ENCODE measurements at places on chromosomes 12 and 14.

- DNase-seq, result no peak
Measured at GRCh38 chr12:70985850-70986249, 65.3 kb upstream of the PTPRR start.

- DNase-seq, result no peak
Measured at GRCh38 chr14:97730706-97731105, 933.5 kb downstream of the VRK1 start.

DNA sequence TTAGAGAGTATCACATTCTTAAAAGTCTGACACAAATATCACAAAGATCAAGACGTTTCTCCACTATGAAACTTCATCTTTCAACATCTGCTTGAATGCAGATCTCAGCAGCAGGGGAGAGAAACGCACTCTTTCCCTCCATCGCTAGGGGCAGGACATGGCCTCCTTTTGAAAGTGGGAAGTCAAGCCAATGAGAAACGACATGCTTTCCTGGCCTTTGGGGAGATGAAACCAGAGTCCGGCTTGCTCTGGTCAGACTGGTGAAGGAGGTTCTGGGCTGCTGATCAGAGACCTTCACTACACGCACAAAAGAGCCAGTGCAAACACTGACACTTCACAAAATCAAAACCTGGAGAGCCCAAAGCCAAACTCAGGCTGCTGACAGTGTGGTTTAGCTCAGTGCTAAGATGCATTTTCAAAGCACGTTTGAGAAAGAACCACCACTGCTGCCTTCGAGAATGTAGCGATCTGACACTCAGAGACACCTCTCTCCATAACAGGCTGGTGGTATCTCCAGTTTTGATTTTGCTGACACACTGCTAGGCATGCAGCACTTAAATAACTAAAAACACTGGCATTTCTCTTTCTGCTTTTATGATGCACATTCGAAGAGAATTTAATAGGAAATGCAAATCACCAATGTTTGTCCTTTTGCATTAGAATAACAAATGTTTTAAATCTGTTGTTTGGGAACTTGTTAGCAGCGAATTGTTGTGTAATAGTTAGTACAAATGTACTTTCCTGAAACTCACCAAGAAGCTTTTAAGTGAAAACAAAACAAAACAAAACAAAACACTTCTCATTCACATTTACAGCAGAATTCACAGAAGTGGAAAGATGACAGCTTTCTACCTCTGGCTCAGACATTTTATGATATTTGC, 93.9 kb upstream of the OVCH1 start:
- DNase-seq, result no peak

DNA sequence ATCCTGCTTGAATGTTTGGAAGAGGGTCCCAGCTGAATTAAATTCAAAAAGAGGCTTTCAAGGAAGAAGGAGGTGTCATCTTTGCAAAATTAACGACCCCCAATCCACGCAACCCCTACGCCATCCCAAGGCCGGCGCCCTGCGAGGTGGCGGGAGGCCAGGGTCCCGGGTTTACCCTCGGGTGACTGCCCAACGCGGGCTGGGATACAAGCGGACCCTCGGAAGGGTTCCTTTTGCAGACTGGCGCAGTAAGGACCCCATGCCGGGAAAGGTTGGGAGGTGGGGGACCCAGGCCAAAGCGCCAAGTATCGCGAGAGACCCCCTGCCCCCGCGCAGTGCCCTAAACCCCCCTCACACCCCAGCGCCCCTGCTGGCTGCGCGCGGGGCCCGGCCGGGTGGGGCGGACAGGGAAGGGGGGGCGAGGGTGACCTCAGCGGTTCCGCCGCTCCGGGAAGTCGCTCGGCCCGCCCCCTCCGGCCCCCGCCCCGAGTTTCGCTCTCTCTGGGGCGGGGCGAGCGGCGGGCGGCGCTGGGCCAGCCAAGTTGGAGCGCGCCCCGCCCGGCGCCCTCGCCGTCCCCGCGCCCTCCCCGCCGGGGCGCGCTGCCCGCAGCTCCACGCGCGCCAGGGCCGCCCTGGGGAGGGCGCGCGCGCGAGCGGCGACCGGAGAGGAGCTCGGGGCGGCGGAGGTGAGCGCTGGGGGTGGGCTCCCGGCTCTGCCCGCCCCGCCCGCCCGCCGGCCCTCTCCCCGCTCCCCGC, 708 bp upstream of the ZBTB42 start:
- DNase-seq, result peak; percentile 95

GRCh38 chr14:54565785-54566409, 1.0 kb upstream of the SAMD4A start:
- peak; percentile 97 for DNase-seq

Data from mesenteric fat pad (tissue), 1 donor.